ENCODE measurements at places on chromosomes 6 and 20.

DNA sequence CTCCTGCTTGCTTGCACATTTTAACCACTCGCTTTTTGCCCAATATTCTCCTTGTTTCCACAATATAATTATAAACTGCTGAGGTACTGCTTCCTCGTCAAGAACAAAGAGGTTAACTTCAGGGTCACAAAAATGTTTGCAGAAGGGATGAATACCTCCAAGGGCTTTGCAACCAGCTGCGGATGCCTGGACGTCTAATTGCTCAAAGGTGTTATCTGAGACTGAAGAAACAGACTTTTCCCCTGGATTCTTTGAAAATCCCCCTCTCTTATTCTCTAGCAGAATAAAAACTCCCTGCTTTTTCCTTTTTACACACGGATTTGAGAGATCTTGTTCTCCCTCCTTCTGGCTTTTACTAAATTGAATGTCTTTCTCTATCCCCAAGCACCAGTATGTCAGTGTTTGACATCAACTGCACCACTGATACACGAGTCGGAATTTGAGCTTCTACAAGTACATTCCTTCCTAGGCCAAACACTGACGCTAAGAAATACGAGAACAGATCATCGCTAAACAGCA lies 336 bp upstream of the SMPDL3A start:
- peak; percentile 2 for DNase-seq

DNA sequence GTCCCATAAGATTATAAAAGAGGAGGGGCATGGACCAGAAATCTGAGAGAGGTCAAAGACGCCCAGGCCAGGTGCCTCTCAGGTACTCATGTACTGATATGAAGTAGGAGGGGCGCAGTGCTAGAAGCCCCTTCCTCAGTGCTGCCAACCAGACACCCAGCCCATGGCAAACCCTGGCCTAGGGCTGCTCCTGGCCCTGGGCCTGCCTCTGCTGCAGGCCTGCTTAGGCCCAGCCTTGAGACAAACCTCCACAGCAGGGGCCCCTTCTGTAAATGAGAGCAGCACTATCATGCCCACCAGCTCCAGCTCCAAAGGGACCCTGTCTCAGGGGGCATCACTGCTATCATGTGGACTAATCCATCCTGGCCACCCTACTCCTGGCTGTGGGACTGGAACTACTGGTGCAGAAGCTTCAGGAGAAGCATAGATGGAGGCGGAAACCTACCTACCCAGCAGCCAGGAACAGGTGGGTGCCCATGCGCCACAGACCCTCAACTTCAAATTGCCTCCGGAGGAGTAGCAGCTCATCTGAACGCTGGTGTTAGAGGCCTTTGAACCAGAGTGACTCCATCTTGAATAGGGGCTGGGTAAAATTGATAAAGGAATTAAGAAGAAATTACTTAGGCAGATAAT lies 72.4 kb upstream of the LGSN start:
- DNase-seq: no peak

DNA sequence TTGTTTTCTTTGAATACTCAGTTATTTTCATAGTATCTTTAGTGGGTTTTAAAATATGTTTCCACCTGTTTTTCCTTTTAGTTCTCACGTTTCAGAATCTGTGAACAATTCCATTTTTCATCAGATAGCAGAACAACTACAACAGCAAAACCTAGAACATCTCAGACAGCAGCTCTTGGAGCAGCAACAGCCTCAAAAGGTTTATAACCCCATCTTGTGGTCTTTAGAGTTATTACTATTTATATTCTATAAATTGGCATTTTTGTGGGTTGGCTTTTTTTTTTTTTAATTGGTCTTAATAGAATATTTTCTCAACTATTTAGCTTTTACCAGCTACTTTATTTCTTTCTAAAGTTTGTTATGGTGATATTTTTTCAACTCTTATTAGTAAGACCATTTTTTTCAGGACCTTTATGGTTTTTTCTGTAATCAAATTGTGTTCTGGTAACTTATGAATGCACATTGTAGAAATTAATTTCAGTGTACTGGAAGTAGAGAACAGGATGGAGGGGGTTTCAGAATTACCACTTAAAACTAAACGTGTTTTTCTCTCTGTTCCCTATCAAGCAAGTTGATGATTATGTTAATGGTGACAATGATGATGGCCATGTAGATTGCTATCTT lies 72.2 kb downstream of the SCAF8 start:
- DNase-seq: peak; percentile 57

DNA sequence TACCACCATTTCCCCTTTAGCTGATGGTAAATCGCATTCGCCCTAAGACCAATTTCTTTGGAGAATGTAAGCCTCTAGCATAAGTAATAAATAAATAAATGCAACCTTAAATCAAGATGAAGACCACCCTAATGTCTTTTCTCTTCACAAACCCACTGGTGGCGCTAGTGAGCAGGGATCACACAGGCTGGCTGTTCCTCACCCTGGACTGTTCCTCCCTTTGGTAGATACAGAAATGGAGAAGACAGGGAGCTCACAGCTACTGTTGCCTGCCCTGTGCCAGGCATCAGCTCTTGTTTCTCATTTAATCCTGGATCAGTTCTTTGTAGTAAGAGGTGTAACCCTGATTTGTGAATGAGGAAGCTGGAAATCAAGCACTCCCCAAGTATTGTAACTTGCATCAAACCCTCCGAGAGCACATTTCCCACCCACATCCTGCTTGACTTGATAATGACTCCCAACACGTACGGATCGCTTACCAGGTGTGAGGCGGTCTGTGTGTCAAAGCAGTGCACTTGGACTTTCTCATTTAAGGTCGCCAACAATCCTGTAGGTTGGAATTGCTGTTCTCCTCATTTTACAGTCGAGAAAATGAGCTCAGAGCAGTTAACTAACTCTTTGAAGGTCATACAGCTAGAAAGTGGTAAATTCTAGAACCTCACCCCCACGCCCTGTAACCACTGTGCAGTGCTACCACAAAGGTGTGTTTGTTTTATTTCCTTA lies 236.1 kb downstream of the TSHZ2 start:
- no peak for DNase-seq

Measured in B cell (primary cell).